ENCODE measurements at places on chromosomes 12 and 14. TPM values are rescaled to one million over a fixed set of nuclear protein-coding genes. Genes with fewer than 3 reads are reported as not detected.

GRCh38 chr12:19388131-19388549, 51.2 kb upstream of the AEBP2 start:
- DNase-seq = no peak

DNA sequence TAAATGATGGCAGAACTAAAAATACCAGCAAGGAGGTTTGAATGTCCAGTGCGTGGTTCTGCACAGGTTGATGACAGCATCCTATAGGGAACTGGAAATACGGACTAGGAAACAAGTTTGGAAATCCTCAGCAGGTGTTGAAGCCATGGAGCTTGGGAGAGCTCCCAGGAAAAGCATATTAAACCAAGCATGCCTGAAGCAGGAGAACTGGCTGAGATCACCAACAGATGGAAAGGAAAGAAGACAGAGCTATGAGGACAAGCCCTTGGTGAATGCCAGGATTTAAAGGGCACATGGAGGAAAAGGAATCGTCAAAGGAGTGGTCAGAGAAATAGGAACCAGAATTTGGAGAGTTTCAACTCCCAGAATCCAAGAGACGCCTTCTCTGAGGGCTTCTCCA, 21.2 kb upstream of the ELK3 start:
- no peak for DNase-seq

DNA sequence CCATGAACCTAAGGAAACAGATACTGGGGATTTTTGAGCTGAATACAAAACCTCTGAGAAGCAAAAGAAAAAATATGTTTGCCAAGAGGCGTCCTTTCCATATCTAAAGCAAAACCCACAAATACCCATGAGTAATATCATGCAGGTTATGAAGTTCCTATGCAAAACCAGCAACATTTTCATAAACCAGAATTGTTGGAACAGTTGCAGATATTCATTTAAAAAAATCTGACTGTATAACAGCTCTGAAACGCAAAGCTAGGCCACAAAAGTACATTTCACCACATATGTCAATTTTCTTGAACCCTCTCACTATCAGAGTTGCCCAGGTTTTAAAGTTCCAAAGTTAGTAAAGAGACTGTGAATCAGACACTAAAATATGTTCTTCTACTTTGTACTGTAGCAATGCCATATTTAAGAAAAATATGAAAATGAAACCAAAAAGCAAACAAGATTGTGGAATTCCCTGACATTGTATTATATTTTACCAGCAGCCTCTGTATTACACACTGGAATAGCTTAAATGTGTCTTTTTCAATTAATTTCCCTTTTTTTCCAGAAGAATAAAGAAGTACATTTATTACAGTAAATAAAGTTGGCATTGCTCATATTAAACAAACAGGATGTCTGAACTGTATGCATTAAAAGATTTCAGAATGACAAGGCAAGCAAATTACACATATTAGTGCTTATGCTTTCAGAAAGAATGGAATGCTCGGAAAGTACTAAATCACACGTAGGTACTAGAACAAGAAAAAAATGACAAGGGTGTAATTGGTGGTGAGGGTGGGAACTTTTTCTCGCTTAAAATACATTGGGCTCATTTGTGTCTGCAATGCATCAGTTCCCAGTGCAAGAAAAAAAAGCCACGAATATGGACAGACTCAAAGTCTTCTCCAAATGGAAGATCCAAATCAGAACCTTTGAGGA, 33.6 kb upstream of the HIF1A start:
- no peak for DNase-seq

CLEC12A gene
- total RNA-seq = not detected

TMCC3 gene
- total RNA-seq = 8.7 TPM

FAM90A1 gene
- 0.16 TPM for total RNA-seq

DCN gene
- total RNA-seq = 46.3 TPM

Data from occipital lobe (tissue), 3 donors.